ENCODE measurements at places on chromosomes 1 and 21.

DNA sequence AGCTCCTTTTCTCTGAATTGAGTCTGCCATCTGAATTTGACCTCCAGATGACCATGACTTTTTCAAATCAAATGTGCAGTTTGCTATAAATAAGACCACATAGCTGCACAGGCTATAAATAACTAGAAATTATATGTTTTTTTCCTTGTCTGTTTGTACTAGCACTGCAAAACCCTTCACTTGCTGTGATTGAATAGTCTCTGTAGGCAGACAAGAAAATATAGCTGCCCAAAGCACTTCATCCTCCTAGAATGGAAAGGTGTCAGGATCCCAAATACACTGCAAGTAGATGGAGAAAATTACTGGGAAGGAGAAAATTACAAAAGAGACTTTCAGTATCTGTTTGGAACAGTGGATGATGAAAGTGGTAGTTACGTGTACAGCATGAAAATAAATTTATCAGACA, 175.8 kb downstream of the APP start:
- peak; percentile 17 for DNase-seq

DNA sequence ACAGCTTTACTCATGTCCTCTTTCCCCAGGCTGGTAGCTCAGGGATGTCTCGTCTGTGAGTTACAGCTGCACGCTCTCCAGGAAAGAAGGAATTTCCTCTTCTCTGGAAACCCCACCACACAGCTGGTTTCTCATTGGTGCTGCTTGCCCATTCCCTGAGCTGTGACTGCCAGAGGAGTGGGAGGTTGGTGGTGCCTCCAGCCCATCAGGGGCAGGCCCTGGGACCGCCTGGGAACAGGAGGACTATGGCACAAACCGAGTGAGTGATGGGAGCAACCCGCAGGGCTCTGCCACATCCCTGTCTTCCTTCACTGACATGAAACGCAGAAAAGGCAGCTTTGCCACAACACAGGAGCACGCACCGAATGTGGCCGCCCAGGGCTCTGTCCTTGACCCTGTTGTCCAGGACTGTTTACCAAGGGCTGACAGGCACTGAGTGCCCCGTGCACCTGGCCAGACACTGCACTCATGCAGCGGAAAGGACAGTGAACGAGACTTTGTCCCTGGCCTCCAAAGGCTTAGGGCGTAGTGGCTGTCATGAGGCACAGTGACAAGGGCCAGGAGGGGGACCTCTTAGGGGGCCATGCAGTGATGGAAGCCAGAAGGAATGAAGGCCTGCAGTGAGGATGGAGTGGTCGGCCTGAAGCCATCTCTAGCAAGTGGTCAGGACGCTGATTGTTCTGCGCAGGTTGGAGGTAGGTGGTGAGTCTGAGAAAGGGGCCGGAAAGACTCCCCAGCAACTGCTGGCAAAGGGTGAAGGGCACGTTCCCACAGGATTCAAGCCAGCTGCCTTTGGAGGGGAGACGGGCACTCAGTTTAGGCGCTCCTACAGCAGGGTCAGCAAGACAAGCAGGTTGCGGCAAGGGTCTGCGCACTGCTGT, 1.7 kb upstream of the CCNL2 start:
- no peak for DNase-seq

GRCh38 chr1:109931189-109931731, 20.6 kb downstream of the CSF1 start:
- no peak for DNase-seq

DNA sequence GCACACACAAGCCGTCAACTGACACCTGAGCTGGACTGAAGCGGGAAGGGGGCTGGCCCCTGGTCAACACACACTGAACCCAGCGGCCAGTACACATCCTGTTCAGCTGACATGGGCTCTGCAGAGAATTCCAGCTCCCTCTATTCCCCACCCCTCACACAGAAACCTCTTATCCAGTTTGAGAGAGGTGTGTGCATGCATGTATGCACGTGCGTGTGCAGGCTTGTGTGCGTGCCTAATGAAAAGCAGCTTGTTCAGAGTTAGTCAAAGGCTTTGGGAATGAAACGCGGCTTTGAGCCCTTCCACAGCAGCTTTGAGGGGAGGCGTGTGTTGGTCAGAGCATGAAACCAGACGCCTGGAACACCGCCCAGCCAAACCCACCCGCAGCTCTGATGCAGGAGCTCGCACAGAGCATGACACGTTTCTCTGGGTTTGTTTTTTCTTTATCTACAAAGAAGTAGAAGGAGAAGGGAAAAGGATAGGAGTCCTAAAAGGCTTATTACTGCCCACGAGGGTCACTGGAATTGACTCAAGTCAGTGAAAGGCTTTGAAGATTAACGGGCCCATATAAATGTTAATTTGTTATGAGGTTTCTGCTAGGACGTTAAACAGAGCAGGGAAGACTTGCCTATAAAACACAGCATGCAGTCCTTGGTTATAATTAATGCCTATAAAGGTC, 184.2 kb downstream of the ETS2 start:
- peak; percentile 66 for DNase-seq

DNA sequence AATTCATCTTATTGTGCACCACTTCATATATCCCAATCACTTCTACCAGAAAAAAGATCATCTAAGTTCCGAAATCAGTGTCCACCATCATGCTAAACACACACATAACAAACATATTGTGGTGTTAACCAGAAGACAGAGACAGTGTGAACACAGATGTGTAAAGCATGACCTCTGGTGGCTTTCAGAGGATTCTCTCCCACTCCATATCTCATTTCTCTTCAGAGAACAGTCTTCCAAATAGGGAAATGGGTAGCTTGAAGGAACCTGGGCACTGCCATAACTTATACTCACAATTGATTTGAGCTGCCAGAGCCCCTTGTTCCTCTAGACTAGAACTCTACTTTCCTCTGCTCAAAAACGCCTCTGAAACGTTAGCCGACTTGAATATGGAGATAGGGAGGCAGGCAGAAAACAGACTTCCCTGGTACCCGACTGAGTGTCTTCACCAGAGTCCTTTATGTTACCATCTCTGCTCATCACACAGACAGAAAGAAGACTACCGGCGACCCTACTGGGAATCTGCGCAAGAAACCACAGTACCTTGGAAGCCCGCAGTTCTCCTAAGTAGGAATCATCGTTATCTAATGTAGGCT, 1.8 kb upstream of the ELAPOR1 start:
- no peak for DNase-seq

DNA sequence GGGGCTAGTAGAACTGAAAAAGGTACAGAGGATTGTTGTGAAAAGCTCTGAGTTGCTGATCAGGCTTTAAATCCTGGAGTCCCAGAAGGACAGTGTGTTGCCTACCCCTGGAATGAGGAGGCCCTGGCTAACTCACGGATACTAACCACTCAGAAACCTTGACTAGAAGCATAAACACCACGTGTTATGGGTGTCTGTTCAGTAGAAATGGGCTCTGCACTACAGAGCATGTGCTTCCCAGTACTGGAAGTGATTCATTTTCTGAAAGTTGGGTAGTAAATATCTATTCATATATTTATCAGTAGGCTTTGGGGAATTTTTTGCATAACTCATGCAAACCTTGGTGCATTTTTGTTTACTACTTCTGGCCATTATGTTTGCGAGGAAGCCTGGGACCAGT, 15.1 kb upstream of the CLCA1 start:
- DNase-seq: no peak

- DNase-seq: peak; percentile 73
Measured at GRCh38 chr21:37266515-37267221, 466 bp downstream of the VPS26C start.

DNA sequence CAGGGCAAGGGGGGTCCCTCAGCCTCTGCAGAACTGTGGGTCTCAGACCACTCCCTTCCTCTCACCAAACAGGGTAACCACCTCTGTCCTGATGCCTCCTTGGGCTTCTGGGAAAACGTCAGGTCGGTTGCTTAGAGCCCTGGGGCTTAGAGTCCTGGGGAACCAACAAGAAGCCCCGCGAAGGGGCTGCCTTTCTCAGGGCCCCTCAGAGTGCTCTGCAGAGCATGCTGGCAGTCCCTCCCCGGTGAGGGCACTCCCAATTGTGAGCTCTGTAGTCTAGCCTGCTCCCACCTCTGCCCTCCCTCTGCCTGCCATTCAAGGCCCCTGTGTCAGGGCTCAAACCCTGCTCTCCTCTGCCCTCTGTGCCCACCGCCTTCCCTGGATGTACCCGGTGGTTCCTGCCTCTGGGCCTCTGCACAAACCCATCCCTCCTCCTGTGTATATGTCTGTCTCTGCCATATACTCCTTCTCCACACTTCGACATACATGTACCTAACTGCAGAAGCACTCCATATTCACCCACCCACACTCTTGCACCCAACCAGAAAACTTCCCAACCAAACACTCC, 92.3 kb downstream of the DMRTB1 start:
- DNase-seq: no peak

DNA sequence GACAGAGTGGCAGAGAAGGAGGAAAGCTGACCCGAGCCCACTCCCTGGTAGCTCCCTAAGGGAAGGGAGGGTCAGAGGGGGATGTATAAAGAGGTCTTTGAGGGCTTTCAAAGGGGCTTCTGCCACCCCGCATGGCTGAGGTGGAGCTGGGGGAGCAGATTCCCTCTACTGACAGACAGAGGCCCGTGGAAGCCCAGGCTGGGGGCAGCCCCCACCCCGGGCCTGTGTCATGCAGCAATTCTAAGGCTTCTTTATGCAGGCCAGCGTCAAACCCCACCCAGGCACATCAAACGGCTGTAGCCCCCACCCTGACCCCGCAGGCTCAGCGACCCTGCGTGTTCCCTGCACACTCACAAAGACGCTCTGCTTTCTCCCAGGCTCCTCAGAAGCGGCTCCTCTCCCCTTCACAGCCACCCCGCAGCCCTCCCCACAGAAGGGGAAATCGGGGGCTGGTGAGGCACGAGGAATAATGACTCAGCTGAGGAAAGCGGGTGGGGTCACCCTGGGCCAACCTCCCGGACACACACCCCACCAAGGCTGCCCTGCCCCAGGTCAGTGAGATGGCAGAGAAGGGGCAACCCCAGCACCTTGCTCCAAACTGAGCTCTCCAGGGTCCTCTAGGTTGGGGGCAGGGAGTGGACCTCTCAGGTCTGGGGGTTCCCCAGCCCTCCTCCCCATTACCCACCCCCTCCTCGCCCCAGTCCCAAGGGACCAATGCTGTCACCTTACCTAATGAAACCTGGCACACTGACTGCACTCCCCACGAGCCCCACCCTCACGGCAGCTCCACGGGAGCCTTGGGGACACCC, 10.8 kb downstream of the SLC45A3 start:
- DNase-seq: no peak

DNA sequence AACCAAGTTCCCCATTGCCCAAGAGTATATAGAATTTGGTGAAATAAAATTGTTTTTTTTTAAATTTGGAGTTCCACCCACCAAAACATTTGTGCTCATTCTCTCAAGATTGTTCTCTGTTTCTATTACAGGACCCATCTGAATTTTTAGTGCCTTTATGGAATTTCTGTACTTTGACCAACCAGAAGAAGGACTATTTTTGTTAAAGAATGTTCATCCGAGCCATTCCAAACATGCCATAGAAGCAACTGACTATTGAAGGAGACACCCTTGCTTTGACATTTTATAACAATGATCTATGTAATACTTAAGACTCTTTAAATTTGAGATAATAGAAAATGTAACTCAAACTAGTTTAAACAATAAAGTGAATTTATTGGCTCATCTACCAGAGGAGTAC, 655.7 kb upstream of the ADAMTS5 start:
- no peak for DNase-seq

DNA sequence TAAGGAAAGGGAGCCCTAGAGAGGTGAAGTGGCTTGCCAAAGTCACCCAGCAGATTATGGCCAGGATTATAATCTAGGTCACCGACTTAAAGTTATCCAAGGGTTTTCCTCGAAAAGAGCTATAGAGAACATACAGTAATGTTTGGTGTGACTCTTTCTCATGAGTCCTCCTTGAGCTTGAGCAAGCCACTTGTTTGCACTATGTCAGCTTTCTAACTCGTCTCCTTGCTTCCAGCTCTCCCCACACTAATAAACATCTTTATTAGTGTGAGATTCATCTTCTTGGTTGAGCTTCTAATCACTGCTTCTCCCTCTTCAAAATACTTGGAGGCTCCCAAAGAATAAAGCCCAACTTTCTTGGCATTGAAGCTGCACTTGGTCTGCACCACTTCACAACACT, 390.0 kb upstream of the USP24 start:
- DNase-seq: no peak

DNA sequence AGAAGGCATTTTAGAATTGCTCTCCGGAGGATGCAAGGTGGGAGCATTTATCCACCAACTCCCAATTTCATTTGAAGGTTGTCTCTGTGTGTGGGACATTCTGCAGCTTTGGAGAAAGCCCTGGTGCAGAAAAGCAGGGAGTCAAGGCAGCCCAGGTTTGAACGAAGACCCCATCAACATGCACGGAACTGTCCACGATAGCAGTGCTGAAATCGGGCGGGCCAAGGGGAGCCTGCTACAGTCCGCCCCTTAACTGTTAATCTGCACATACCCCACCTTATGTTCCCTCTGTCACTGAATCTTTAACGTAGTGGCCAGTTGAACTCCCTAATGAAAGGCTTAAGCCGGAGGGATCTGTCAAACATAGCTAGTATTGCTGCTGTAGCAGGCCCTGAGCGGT, 68.8 kb upstream of the C1orf174 start:
- DNase-seq: no peak

DNA sequence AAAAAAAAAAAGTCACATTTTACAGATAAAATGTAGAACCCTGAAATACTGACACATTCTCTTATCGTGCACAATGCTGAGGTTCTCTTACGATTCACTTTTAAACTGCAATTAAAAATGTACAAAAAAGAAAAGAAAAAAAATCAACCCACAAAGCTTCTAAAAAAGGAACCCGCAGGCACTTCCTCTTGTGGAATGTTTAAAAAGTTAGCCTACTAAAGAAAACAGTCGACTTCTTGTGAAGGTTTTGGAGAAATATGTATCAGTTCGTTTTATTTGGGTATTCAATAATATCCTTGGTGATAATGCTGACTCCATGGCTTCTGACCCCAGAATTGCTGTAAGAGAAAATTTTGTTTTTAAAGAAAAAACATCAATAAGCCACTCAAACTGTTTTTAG, 10.2 kb downstream of the HNRNPU start:
- no peak for DNase-seq

DNA sequence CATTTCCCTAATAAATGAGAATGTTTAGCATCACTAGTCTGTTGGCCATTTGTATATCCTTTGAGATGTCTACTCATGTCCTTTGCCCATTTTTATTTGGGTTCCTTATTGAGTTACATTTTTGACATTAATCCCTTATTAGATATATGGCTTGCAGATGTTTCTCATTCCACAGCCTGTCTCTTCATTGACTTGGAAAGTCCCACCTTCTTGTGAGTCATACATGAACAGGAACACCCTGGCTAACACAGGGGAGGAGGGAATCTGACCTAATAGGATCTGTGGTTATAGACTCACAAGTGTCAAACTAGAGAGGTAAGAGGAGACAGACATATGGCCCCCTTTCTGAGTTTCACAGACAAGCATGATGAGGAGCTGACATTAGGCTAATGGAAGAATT, 11.5 kb downstream of the ZP4 start:
- no peak for DNase-seq

- DNase-seq: no peak
Measured at GRCh38 chr1:174969977-174970376, 29.8 kb upstream of the CACYBP start.

Data from DMS79 treated with DMSO at 0.1 percent for 48 hours (cell line).